Activated CD4-positive, alpha-beta memory T cell treated with anti-CD3 and anti-CD28 coated beads, Interleukin-2, amount 10 ng/mL, durations not matched to agents 7 days and 5 days (primary cell): ENCODE measurements at places on chromosomes 3 and 15. TPM values are rescaled to one million over a fixed set of nuclear protein-coding genes. Genes with fewer than 3 reads are reported as not detected.
A peak's percentile ranks its signal among the peaks of the same experiment; 100 is the strongest.

DNA sequence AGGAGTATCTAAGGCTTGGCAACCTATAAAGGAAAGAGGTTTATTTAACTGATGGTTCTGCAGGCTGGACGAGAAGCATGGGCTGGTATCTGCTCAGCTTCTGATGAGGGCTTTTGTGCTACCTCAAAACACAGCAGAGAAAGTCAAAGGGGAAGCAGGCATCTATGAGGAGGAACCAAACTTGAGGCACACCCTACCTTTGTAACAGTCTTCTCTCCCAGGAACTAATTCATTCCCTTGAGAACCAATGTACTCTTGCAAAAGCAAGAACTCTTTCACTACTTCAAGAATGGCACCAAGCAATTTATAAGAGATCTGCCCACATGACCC is 109.0 kb downstream of the CGGBP1 start:
- no peaks in the 10 kb centered on the region for H3K36me3 ChIP-seq
- no peaks in the 10 kb centered on the region for H3K4me1 ChIP-seq
- no peak overlapping the region for H3K27ac ChIP-seq
- peaks cover 13% of the 10 kb centered on the region for H3K27me3 ChIP-seq
- H3K4me3 ChIP-seq, result no peak overlapping the region

DNA sequence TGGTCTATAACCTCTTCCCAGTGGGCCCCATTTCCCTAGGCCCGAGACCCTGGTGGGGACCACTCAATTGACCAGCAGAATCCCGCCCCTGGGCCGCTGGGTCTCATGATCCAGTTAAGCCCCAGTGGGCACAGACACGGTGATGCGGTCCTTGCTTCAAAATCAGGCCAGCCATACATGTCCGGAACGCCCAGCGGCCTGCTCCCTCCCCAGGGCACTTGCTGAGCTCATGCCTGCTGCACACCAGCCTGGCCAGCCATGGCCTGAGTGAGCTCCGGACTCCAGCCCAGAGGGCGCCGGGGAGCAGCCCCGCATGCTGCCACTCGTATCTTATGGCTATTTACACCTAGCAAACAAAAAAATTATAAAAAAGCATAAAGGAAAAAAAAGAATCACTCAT is 34.4 kb upstream of the IQSEC1 start:
- no peak overlapping the region for H3K27ac ChIP-seq
- no peak for DNase-seq
- H3K27me3 ChIP-seq, result peaks cover 3% of the 10 kb centered on the region
- no peak overlapping the region for H3K4me3 ChIP-seq
- H3K36me3 ChIP-seq, result no peaks in the 10 kb centered on the region

IGDCC3 gene
- total RNA-seq, result not detected

GRCh38 chr15:57696146-57696545 is 10.4 kb upstream of the POLR2M start:
- no peak for DNase-seq
- no peaks in the 10 kb centered on the region for H3K36me3 ChIP-seq
- no peak overlapping the region for H3K4me3 ChIP-seq

GOLGA8T gene
- total RNA-seq, result not detected

- no peaks in the 10 kb centered on the region for H3K36me3 ChIP-seq
- no peak overlapping the region for H3K4me3 ChIP-seq
- no peak for DNase-seq
- peaks cover 34% of the 10 kb centered on the region for H3K4me1 ChIP-seq
- H3K27me3 ChIP-seq, result peaks cover 13% of the 10 kb centered on the region
These were observed 71.5 kb upstream of the KLF13 start for GRCh38 chr15:31255176-31255510.

- no peaks in the 10 kb centered on the region for H3K36me3 ChIP-seq
- DNase-seq, result no peak
- H3K4me3 ChIP-seq, result no peak overlapping the region
- peaks cover 9% of the 10 kb centered on the region for H3K27me3 ChIP-seq
- peaks cover 2% of the 10 kb centered on the region for H3K4me1 ChIP-seq
These were observed 30.4 kb downstream of the TRIM71 start for GRCh38 chr3:32848215-32848614.

LRTM1 gene
- total RNA-seq, result not detected

GRCh38 chr3:81716870-81717509 is 44.5 kb downstream of the GBE1 start:
- H3K27ac ChIP-seq, result no peak overlapping the region
- peaks cover 5% of the 10 kb centered on the region for H3K36me3 ChIP-seq
- H3K4me1 ChIP-seq, result no peaks in the 10 kb centered on the region
- DNase-seq, result no peak
- H3K27me3 ChIP-seq, result no peaks in the 10 kb centered on the region

DNA sequence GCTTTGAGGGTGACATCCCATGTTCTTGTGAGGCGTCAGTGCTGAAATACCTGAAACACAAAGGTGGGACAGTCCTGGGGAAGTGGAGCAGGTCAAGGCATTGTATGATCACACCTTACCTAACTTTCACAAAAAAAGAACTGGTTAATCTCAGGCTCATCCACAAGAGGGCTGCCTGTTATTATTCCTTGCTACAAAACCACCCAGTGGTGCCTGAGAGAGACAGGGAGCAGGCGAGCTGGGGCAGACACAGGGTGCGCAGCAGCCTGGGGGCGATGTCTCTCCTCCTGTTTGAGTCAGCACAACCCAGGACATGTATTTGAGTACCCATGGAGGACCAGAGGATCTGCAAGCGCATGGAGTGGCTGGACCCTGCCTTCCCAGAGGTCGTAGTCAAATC is 316.8 kb upstream of the ATP10A start:
- no peaks in the 10 kb centered on the region for H3K4me1 ChIP-seq
- DNase-seq, result no peak
- H3K27ac ChIP-seq, result no peak overlapping the region
- no peaks in the 10 kb centered on the region for H3K36me3 ChIP-seq
- H3K27me3 ChIP-seq, result no peaks in the 10 kb centered on the region
- no peak overlapping the region for H3K4me3 ChIP-seq

DNA sequence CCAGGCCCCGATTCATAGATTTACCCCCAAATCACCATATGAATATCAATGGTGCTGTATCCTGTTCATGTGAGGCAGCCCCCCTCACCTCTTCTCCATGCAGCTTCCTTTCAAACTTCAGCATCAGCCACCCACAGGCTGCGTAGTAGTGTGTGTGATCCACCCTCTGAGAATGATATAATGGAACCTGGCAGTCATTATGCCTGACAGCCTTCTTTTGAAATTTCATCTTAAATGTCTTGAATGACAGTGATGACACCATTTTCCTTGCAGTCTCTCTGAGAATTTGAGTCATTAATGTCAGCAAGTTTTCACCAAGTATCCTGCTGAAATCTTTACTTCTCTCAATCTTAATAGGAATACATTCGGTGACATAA is 3.5 kb upstream of the CLRN1 start:
- no peaks in the 10 kb centered on the region for H3K4me1 ChIP-seq
- H3K4me3 ChIP-seq, result no peak overlapping the region
- no peak for DNase-seq
- no peak overlapping the region for H3K27ac ChIP-seq

DNA sequence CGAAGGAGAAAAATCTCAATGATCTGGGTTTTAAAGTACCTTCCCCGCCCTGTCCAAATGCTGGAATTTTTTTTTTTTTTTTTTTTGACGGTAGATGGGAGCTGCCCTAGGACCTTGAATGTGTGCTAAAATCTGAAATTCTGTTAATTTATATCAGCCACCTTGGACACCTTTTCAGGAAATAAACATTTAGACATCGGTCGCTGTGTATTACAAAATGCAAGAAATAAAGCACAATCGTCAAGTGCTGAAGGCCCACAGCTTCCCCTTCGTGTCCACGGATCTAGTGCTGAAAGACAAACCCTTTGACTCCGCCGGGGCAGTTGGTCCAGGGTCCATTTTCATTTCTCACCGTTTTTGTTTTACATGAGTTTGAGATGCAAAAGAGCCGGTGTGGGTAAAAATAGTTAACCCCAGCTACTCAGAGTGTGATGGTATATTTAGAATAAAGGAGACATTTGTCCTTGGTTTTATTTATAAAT is 90.2 kb upstream of the CHD2 start:
- H3K4me1 ChIP-seq, result peaks cover 49% of the 10 kb centered on the region
- DNase-seq, result peak; percentile 54
- peak overlapping the region; percentile 91 for H3K4me3 ChIP-seq
- no peaks in the 10 kb centered on the region for H3K27me3 ChIP-seq
- H3K27ac ChIP-seq, result peak overlapping the region; percentile 97
- H3K36me3 ChIP-seq, result peaks cover 5% of the 10 kb centered on the region

PRSS50 gene
- not detected for total RNA-seq

- H3K27me3 ChIP-seq, result peaks cover 8% of the 10 kb centered on the region
- DNase-seq, result no peak
- H3K27ac ChIP-seq, result no peak overlapping the region
- no peak overlapping the region for H3K4me3 ChIP-seq
- no peaks in the 10 kb centered on the region for H3K36me3 ChIP-seq
These were observed 44.1 kb upstream of the ARL6 start for GRCh38 chr3:97720417-97720816.

SEMA5B gene
- 0.30 TPM for total RNA-seq

DNA sequence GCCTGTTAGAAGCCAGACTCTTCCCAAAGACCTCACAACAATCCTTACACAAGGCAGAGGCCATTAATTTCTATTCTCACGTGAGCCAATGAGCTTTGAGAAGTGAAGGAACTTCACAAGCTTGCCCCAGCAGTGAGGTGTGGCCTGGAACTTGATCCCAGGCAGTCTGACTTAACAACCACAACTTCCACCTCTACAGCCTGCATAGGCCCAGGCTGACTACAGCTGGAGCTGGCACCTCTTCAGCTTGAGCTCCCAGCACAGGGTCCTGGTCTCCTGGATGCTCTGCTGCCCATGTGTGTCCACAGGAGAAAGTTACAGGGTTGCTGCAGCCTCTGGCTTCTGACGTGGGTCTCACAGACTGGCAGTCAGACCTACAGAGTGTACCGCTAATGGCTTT is 111.0 kb downstream of the ERC2 start:
- no peak overlapping the region for H3K4me3 ChIP-seq
- no peaks in the 10 kb centered on the region for H3K36me3 ChIP-seq
- H3K4me1 ChIP-seq, result no peaks in the 10 kb centered on the region

ANO10 gene
- total RNA-seq, result 19.9 TPM

DNA sequence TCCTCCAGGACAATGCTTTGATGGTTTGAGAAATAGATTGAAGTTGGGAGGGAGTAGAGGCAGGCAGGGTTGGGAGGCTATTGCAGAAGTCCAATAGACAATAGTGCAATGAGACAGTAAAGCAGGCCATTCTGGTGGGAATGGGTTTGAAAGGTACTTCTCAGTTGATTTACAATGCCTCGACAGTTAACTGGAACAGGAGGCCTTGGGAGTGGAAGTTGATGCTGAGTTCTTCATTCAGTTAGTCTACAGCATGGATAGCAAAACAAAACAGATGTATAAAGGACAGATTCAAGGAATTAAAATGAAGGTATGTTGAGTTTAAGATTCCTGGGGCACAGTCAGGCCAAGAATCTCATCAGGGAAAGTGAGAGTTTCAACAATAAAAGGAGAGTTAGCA is 6.8 kb upstream of the PLCL2 start:
- H3K27me3 ChIP-seq, result peaks cover 10% of the 10 kb centered on the region
- no peak overlapping the region for H3K4me3 ChIP-seq
- H3K36me3 ChIP-seq, result no peaks in the 10 kb centered on the region
- no peak overlapping the region for H3K27ac ChIP-seq
- peaks cover 2% of the 10 kb centered on the region for H3K4me1 ChIP-seq

CCR1 gene
- total RNA-seq, result 20.7 TPM

MESP1 gene
- 3.2 TPM for total RNA-seq

DNA sequence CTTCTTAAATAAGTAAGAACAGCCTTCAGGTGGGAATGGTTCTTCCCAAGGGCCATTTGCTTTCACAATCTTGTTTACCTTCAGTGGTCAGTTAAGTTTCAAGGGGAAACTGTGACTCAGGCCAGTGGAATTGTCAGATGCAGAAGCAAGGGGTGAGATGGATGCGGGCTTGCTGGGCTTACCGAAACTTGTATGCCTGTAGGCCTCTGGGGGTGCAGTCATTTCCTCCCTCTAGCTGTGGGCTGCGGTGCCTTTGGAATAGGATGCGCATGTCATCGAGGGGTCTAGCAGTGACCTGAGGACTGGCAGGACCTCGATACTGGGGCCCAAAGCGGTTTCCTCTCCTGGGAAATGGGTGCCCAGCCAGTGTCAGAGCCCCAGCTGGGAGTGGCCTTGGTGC is 121.6 kb downstream of the EEFSEC start:
- no peaks in the 10 kb centered on the region for H3K27me3 ChIP-seq
- H3K4me3 ChIP-seq, result no peak overlapping the region
- no peak for DNase-seq

CRABP1 gene
- not detected for total RNA-seq

DNA sequence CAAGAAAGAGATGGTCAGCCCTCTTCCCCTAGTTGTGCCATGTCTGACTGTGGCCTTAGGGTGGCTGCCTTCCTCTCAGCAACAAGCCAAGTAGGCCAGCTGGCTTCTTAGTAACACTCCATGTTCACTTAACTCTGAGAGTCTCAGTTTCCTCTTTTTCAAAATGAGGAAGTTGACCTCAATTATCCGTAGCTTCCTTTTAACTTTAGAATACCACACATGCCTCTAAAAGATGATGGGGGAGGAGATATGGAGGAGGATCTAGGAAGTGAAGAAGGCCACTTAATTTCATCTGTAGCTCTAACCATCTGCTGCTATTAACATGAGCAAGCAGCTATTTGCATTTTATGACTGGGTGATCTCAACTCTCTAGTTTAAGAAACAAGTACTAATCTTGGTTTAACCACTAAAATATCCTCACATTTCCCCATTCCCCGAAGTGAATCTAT is 32.9 kb downstream of the CD200R1L start:
- no peak overlapping the region for H3K4me3 ChIP-seq
- DNase-seq, result no peak
- H3K27me3 ChIP-seq, result no peaks in the 10 kb centered on the region
- no peaks in the 10 kb centered on the region for H3K36me3 ChIP-seq
- peaks cover 24% of the 10 kb centered on the region for H3K4me1 ChIP-seq

PLSCR2 gene
- not detected for total RNA-seq

AQP9 gene
- total RNA-seq, result not detected

- H3K4me1 ChIP-seq, result peaks cover 15% of the 10 kb centered on the region
- peaks cover 2% of the 10 kb centered on the region for H3K36me3 ChIP-seq
- H3K27ac ChIP-seq, result no peak overlapping the region
- DNase-seq, result no peak
These were observed 5.7 kb downstream of the RYK start for GRCh38 chr3:134244921-134245320.

GRCh38 chr3:169813757-169814517 is 1.2 kb upstream of the LRRC34 start:
- peaks cover 7% of the 10 kb centered on the region for H3K36me3 ChIP-seq
- peak overlapping the region; percentile 70 for H3K4me3 ChIP-seq
- peak overlapping the region; percentile 83 for H3K27ac ChIP-seq
- peaks cover 25% of the 10 kb centered on the region for H3K27me3 ChIP-seq

- H3K4me3 ChIP-seq, result no peak overlapping the region
- no peaks in the 10 kb centered on the region for H3K36me3 ChIP-seq
- no peak overlapping the region for H3K27ac ChIP-seq
These were observed 41.5 kb downstream of the RBP2 start for GRCh38 chr3:139434764-139435307.

DNA sequence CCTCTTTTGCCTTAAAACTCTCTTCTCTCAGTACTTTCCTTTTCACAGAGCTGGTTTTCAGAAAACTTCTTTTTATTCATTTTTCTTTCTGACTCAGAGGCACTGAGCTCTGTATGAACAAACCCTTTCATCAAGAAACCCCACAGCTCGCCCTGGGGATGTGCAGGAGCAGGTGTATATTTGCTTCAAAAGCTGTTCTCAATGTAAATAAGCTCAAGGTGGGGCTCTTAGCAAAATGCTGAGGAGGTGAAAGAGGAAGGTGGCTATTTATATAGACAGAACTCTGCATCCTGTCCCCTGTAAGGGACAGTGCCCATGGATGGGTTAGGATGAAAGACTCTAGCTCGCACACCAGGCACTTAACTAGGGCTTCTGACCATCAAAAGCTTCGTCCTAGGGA is 302.0 kb downstream of the WDR72 start:
- no peak overlapping the region for H3K27ac ChIP-seq
- no peaks in the 10 kb centered on the region for H3K36me3 ChIP-seq
- no peaks in the 10 kb centered on the region for H3K27me3 ChIP-seq
- DNase-seq, result no peak
